ENCODE measurements at places on chromosomes 2 and 18.

- no peak overlapping the region for H3K4me3 ChIP-seq
- H3K27me3 ChIP-seq: no peaks in the 10 kb centered on the region
- no peak overlapping the region for H3K27ac ChIP-seq
- DNase-seq: no peak
- no peaks in the 10 kb centered on the region for H3K4me1 ChIP-seq
Observed at GRCh38 chr2:126389446-126389845, 266.5 kb upstream of the GYPC start.

DNA sequence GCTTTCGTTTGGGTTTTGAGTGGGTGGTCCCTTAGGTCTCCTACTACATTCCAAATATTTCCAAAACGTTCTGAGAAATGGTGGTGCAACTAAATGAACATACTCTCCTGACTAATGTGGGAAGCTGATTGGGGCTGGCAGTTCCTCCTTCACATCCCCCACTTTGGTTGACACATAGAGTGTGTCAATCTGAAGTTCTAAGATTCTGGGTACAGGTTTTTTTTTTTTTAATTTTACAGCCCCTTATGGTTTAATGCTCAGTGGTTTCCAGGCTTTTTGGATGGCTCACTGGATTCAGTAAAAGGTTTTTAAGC, 58.4 kb upstream of the ITGB6 start:
- no peaks in the 10 kb centered on the region for H3K36me3 ChIP-seq
- no peaks in the 10 kb centered on the region for H3K4me1 ChIP-seq
- no peak for DNase-seq
- H3K27me3 ChIP-seq: peaks cover 10% of the 10 kb centered on the region

DNA sequence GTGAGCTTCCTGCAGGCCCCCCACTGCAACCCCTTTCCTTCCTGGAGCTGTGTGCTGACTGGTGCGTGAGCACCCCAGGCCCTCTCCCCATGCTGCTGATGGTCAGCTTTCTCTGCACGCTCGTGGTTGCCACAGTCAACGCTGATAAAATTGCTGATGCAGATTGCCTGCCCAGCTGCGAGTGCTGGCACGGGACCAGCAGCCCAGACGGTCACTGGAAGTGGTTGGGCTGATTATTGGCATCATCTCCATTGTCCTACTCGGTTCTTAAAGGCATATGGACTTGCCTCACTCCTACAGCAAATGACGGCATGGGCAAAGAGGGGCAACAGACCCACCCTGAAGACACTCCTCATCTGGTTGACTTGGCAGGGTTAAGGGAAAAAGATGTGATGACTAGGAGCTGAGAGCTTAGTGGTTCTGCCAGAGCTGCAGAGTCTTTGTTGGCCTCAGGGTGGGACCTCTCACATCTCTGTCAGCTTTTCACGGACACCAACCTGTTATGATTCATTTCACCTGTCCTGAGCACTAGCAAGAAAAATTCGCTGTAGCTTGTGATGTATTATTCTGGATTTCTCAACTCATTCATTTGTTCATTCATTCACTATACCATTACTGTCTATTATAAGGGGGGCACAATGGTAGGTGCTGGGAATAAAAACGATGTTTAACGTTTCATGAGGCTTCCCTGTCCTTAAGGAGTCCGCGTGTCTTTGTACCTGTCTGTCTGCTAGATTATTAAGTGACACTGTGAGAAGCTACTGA, 38.4 kb downstream of the PAX8 start:
- peaks cover 4% of the 10 kb centered on the region for H3K27me3 ChIP-seq
- no peak for DNase-seq
- peaks cover 4% of the 10 kb centered on the region for H3K36me3 ChIP-seq
- H3K4me1 ChIP-seq: peaks cover 16% of the 10 kb centered on the region
- peak overlapping the region; percentile 86 for H3K27ac ChIP-seq

DNA sequence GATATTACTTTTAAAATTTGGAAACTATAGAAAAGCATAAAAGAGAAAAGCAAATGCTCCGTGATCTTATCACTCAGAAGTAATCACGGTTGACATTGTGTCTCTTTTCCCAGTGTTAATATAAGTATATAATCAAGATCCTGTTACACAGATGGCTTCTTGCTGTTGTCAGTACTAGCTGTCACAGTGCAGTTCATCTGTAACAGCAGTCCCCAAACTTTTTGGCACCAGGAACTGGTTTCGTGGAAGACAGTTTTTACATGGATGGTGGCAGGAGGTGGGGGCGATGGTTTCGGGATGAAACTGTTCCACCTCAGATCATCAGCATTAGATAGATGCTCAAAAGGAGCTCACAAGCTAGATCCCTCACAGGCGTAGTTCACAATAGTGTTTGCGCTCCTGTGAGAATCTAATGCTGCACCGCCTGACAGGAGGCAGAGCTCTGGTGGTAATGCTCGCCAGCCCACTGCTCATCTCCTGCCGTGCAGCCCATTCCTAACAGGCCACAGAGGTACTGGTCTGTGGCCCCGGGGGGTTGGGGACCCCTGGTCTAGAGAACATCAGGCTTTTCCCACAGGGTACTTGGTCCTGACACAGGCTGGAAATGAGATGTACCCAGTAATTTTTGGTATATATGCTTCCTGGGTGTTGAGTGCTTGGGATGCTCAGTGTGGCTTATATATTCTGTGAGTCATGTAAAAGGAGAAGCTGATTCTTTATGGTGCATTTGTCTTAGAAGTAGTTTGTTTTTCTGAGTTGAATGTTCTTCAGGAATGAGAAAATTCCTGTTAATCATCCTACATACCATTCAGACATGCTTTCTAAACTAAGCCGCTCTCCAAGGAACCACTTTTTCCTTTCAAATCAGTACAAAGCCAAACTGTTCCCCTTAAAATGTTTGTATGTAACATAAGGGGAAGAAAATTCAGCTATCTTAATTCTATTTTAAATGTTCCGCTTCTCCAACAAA, 121.8 kb downstream of the NCK2 start:
- peaks cover 53% of the 10 kb centered on the region for H3K4me1 ChIP-seq
- no peak overlapping the region for H3K27ac ChIP-seq
- no peak for DNase-seq
- H3K4me3 ChIP-seq: no peak overlapping the region
- peaks cover 36% of the 10 kb centered on the region for H3K36me3 ChIP-seq

DNA sequence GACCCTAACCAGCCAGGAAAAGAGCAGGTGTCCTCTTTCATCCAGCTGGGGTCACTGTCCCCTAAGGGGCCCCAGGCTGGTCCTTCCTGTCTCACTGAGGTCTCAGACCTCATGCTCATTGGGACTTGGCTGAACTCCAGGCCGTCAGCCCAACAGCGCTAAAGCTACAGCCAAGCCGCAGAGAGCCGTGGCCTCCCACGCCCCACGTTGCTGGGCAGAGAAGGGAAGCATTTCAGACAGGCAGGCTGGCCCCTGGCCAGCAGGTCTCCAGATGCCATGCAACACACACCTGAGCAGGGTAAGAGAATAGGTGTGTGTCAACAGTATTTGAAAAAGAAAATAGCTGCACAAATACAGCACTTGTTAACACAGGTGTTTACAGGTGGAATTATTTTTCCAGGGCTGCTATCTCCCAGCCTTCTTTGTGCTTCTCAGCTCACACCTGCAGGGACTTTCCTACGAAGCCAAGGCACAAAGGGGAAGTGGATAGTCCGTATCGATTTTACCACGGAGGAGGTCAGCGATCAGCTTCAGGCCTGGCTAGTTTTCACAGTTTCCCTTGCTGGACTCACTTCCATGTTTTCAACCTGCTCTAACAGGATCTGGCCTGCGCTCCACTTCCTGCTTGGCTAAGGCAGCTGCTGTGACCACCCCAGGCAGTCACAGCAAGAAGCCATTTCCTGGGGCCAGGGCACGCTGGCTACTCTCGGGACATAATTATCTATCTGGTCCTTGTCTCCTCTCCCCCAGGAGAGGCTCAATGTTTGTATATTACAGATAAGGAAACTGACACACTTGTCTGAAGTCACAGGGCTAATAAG, 156.1 kb upstream of the ID2 start:
- no peak overlapping the region for H3K27ac ChIP-seq
- H3K4me3 ChIP-seq: no peak overlapping the region
- H3K27me3 ChIP-seq: no peaks in the 10 kb centered on the region
- DNase-seq: no peak
- H3K36me3 ChIP-seq: peaks cover 7% of the 10 kb centered on the region
- H3K4me1 ChIP-seq: peaks cover 40% of the 10 kb centered on the region

DNA sequence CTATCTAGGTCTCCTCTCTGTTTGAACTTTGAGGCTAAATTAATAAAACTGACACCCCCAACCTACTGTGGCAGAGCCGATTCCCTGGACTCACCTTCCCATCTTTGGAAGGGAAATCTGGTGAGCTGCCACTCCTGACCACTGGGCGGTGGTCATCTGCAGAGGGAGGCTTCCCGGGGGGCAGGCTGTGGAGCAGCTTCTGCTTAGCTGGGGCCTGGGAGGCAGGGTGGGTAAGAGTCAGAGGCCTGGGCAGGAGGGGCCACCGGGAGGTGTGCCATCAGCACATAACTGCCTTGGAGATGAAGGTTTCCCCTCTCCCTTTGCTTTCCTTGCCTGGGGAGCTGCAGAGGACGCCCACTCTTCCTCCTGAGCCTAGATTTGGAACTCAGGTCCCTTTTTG, 2.3 kb upstream of the NPPC start:
- peaks cover 49% of the 10 kb centered on the region for H3K27me3 ChIP-seq
- no peaks in the 10 kb centered on the region for H3K36me3 ChIP-seq
- no peak overlapping the region for H3K27ac ChIP-seq
- H3K4me1 ChIP-seq: peaks cover 10% of the 10 kb centered on the region
- no peak overlapping the region for H3K4me3 ChIP-seq
- DNase-seq: no peak

- no peaks in the 10 kb centered on the region for H3K36me3 ChIP-seq
- no peak for DNase-seq
- H3K4me1 ChIP-seq: no peaks in the 10 kb centered on the region
- H3K27ac ChIP-seq: no peak overlapping the region
- H3K4me3 ChIP-seq: no peak overlapping the region
Observed at GRCh38 chr18:71727909-71728308, 816.2 kb downstream of the CBLN2 start.

GRCh38 chr2:97911206-97911921, 84.4 kb downstream of the TMEM131 start:
- H3K4me1 ChIP-seq: peaks cover 25% of the 10 kb centered on the region
- H3K4me3 ChIP-seq: no peak overlapping the region
- no peaks in the 10 kb centered on the region for H3K27me3 ChIP-seq
- no peak overlapping the region for H3K27ac ChIP-seq
- H3K36me3 ChIP-seq: peaks cover 36% of the 10 kb centered on the region
- no peak for DNase-seq

GRCh38 chr2:12712881-12713280, 3.9 kb upstream of the TRIB2 start:
- H3K27me3 ChIP-seq: no peaks in the 10 kb centered on the region
- DNase-seq: peak; percentile 49
- H3K4me3 ChIP-seq: no peak overlapping the region
- no peak overlapping the region for H3K27ac ChIP-seq
- H3K36me3 ChIP-seq: peaks cover 2% of the 10 kb centered on the region
- peaks cover 53% of the 10 kb centered on the region for H3K4me1 ChIP-seq

Measured in activated CD4-positive, alpha-beta T cell treated with anti-CD3 and anti-CD28 coated beads, Interleukin-2, amount 10 ng/mL, durations not matched to agents 24 days and 14 days (primary cell).